ENCODE measurements at places on chromosomes 3 and 15.
A peak's percentile ranks its signal among the peaks of the same experiment; 100 is the strongest.

DNA sequence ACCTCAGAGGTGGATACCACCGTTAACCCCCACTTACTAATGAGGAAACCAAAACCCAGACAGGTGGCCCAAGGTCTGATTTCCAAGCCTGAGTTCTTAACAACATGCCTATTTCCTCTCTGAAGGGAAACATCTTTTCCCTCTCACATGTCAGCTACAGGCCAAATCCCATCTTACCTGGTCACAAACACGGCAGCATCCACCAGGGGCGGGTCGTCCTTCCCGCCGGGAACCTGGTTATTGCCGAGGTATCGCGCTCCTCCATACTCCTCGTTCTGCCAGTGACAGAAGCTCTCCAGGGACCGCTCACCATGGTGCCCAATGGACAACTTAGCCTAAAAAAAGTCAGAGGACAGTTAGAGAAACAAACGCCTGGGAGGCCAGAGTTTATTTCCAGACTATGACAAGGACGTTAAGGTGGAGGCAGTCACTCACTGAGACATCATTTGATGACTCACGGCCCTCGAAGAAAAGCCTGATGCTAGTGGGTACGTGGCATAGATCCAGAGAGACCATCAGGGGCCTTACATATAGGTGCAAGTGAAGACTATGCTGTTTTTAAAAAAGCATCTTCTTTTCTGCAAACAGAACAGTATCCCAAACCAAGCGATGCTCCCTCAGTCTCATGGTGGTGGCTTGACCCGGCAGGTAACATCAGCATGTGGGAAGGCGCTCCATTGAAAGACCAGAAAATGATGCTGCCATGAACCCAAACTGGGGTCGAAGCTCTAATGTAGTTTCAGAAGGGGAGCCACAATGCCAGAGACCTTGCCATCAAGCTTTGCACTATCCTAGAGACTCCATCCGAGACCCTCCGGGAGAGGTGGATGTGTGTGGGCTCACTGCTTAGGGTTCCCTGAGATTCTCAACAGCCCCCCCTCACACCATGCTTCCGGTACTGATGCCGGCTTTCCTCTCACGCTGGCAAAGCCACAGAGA is 80.2 kb downstream of the ADAMTS17 start:
- no peak for DNase-seq

DNA sequence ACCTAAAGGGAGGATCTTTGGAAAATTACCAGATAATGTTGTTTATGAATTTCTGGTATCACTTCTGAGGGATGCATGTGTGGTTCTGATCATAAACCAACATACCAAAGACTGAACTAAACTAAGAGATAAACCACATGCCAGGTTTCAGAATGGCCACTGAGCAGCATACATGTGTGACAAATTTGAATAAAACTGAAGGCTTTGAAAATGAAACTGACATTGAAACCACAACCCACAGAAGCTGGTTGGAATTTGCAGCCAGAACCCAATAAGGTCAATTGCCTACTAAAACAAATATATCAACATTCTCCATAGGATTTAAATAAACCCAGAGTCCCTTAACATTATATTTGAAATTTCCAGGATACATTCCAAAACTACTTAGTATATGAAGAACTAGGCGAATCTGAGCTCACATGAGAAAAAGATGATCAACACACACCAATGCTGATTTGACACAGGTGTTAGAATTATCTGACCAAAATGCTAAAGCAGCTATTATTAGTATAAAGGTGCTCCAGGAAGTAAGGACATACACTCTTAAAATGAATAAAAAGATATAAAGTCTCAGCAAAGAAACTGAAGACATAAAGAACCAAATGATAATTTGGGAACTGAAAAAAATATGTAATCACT is 125.0 kb downstream of the ZNF280D start:
- no peak for DNase-seq

GRCh38 chr3:136844724-136845123 is 17.3 kb upstream of the NCK1 start:
- no peak for DNase-seq

DNA sequence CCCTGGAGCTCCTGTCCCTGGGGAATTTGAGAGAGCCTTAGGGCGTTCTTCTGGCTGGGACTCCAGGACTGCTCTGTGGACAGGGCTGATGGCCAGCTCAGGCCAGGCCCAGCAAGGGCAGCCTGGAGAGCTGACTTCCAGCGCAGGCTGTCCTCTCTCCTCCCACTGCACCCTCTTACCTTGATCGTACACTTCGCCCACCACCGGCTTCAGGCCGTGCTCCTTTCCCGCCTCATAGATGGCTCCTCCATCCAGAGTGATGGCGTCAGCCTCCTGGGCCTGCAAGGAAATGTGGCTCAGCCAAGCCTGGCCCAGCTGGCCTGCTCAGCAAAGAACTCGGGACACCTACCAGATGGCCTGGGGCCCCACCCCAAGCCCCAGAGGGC is 3.1 kb downstream of the MELTF start:
- DNase-seq, result peak; percentile 58

- DNase-seq, result no peak
Observed at GRCh38 chr3:142134799-142135325, 14.5 kb downstream of the TFDP2 start.

- no peak for DNase-seq
Observed at GRCh38 chr3:30733209-30733608, 126.8 kb downstream of the TGFBR2 start.

- DNase-seq, result no peak
Observed at GRCh38 chr3:131716943-131717342, 214.2 kb upstream of the MRPL3 start.
